ENCODE measurements at places on chromosomes 7 and 10.

DNA sequence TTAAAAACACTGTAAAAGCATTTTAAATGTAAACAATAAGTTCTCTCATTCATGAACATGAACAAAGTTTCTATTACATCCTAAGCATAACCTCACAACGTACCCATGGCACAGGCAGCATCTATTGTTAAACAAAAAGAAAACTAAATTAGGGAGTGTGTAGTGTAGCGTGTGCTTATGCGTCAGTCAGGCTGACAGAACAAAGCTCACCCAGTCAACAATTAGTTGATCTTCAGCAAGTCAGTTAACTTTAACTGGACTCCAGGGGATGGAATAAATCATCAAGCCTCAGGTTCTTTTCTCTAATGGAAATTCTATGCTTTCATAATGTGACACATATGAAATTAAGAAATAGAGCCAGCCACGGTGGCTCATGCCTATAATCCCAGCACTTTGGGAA is 91.6 kb upstream of the ODAD2 start:
- no peak for DNase-seq

DNA sequence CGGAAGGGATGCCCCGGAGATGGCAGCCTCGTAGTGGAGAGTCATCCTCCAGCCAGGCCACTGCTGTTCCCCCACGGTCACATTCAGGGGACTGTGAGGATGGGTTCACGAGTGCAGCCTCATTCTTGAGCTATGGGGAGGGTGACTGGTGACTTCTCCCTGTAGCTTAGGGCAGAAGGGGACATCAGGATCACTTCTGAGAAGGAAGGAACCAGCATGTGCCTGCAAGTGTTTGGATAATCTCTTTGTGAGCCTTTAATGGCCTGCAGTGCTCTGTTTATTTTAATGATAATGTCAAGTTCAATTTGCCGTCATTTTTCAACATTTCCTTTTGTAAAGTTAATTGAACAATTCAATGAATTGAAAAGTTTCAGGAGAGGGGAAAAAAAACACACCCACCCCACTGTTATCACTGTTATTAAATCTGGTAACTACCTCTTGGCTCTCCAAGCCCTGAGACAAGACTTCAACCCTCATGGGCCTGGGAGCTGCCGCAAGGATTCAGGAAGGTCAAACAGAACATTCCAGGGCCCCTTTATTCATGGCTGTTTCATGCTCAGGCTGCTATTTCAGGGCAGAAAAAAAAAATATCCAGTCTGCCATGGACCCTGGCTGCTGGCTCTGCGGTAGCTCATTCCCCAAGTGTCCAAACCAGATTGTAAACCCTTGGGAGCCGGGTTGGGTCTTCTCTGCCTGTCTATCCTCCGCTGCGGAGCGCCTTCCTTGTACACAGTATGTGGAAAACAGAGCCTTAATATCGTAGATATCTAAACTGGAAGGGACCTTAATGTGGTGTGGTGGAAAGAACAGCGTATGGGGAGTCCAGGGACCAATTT is 100.4 kb downstream of the CDH23 start:
- DNase-seq = no peak

DNA sequence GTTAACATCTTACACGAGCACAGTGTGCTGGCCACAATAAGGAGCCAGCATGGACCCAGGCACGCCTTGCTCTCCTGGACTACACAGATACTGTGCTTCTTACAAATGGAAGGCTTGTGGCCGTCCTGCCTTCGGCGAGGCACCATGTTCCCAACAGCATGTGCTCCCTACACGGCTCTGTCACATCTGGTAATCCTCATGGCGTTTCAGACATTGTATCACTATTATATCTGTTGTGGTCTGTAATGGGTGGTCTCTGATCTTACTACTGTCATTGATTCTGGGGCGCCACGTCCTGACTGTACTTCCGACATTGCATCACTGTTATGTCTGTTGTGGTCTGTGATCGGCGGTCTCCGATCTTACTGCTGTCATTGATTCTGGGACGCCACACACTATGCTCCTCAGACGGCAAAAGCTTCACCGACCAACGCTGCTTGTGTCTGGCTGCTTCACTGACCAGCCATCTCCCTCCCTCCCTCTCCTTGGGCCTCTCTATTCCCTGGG is 195.4 kb downstream of the MAD1L1 start:
- DNase-seq = no peak

- DNase-seq = no peak
Observed at GRCh38 chr7:106620676-106621075, 40.3 kb downstream of the CCDC71L start.

DNA sequence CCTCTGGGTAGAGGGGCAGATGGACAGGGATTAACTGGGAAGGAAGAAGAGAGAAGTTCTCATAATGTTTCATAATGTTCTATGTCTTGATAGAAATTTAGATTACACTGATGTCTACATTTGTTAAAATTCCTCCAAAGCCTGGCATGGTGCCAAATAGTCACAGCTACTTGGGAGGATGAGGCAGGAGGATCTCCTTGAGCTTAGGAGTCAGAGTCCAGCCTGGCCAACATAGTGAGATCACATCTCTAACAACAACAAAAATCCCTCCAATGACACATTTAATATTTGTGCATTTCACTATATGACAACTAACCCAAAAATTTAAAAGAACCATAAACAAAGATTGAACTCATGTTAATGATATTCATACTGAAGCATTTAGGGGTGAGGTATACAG is 33.0 kb upstream of the PPP1R3C start:
- DNase-seq = no peak

GRCh38 chr7:75756991-75757676 is 14.9 kb downstream of the CCL26 start:
- peak; percentile 58 for DNase-seq

- DNase-seq = no peak
Observed at GRCh38 chr7:143499246-143499645, 21.6 kb downstream of the TAS2R41 start.

GRCh38 chr10:90871279-90871765 is 452 bp upstream of the RPP30 start:
- peak; percentile 67 for DNase-seq

DNA sequence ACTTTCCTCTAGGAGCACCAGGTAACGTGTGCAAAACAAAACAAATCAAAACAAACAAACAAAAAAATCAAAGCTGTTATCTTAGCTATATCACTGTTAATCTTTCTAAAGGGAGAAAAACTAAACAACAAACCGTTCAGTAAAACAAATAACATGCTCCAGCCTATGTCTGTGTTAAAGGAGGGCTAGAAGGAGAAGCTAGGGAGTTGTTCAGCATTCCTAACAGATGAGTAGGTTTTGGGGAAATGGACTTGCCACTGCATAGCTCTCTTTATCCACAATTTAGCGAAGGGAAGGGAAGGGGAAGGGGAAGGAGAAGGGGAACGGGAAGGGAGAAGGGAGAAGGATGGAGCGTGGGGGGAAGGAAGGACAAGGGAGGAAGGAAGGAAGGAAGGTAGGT is 134.2 kb upstream of the AKR1E2 start:
- peak; percentile 24 for DNase-seq

- no peak for DNase-seq
Observed at GRCh38 chr7:94486216-94486615, 23.4 kb upstream of the CASD1 start.

DNA sequence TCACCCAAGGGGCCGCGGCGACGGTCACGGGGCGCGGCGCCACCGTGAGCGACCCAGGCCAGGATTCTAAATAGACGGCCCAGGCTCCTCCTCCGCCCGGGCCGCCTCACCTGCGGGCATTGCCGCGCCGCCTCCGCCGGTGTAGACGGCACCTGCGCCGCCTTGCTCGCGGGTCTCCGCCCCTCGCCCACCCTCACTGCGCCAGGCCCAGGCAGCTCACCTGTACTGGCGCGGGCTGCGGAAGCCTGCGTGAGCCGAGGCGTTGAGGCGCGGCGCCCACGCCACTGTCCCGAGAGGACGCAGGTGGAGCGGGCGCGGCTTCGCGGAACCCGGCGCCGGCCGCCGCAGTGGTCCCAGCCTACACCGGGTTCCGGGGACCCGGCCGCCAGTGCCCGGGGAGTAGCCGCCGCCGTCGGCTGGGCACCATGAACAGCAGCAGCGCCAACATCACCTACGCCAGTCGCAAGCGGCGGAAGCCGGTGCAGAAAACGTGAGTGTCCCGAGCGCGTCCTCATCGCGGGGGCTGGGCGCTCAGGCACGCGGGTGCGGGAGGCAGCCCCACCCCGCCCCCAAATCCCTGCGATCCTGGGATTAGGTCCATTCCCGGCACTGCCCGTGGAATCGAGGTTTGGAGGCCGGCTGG is 509 bp downstream of the AHR start:
- peak; percentile 46 for DNase-seq

DNA sequence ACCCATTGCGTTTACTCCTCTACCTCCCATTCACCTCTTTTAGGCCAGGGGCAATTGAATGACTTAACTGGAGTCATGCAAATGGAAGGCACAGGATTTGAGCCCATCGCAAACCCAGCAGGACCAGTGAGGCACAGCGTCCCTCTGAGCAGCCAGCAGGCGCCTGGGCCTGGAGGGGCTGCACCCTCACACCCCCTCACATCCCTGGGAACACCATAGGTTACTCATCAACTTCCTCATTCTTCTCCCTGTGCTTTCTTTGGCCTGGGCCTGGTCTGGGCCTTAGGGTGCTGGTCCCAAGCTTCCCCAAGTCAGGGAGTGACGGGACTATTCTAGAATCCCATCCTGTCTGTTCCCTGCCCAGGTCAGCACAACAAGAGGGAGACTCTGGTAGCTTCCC is 169.4 kb upstream of the EEPD1 start:
- no peak for DNase-seq

GRCh38 chr10:34124522-34125035 is 690.5 kb downstream of the PARD3 start:
- peak; percentile 40 for DNase-seq

GRCh38 chr7:117757440-117757839 is 115.8 kb downstream of the CTTNBP2 start:
- DNase-seq = no peak

DNA sequence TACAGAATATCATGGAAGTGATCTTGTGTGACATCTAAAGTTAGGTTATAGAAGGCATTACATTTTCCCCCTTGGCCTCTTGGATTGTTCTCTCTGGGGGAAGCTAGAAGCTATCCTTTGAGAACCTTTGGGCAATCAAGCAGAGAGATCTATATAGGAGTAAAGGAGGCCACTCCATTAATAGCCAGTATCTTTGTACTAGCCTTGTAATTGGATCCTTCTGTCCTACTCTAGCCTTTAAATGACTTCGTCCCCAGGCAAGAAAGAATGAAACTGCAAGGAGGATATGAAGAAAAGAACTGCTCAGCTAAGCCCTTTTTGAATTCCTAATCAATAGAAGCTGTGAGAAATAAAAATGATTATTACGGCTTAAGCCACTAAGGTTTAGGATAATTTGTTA is 230.9 kb downstream of the AGMO start:
- DNase-seq = no peak

DNA sequence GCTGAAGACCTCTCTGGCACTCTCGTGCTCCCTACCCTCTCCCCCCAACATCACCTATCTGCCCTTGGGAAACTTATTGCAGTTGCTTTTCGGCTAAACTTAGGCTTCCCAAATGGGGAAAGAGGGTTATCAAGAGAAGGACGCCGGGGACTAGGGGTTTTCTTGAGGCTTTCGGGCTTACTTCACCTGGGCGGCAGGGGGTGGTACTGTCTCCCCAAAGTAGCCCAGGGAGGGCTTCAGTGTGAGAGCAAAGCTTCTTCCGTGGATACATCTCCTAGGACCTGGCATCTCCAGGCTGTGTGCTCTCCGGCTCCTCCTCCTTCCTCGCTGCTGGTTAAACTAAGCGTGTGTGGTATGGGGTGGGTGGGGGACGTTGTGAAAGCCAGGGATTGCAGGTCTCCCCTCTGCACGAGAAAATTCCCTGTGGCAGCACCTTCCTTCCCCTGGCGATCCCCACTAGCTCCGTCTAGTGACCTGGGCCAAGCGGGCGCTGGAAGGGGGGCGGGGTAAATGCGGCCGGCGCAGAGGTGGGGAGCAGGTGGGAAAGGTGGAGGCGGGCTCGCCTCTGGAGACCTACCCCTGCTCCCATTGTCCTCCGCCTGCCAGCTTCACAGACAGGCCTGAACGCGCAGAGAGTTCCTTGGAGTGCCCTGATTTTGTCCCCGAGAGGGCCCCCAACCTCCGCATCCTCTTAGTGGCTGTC is 1.1 kb downstream of the PLXDC2 start:
- peak; percentile 7 for DNase-seq

GRCh38 chr7:1085266-1085665 is 2.6 kb upstream of the GPER1 start:
- no peak for DNase-seq

DNA sequence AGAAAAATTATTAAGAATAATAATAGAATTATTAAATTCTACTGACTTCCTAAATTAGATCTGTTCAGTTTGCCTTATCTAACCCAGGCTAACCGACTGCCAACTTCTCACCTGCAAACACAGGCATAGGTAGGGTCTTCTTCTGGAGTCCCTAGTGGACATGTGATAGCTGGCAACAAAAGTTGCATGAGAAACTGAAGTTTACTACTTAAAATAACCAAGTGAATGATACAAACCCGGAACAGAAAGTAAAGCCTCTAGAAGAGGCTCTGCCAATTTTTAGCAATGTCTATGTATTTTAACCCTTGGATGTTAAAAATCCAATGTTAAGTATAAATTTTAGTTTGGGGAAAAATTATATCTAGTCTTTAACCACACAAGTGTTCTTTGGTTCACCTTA is 37.6 kb downstream of the NDUFB2 start:
- DNase-seq = no peak
